ENCODE measurements at places on chromosomes 6 and 20.

DNA sequence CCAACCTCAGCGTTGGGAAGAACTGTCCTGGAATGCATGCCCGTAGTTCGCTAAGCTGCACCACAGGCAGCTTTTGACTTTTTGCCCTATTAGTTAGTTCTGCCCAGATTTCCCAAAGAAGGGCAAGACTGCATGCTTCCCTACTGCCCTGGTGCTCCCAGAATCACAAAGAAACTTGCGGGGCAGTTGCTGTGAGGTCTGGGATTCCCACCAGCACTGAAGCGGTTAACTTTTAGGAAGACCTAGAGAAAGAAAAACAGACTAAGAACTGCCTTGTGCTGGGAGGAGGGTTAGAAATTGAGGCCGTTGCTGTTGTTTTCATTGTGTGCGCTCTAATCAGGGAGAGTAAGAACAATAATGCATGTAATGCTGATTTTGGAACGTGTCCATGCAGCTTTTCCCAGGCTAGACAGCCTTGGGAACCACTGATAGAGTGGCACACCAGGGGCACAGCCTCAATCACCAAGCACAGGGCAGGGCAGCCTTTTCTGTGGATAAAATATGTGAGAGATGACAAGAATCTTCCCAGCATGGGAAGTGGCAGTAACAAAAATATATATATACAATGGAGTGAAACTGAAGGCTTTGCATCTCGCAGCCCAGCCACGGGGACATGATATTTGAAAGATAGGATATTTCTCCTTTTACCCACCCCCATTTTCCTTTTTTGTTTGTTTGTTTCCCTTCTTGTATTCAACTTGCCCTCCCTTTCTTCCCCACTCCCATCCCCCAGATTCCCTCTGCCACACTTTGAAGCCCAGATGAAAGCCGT lies 137.7 kb upstream of the HEY2 start:
- DNase-seq: peak; percentile 54

DNA sequence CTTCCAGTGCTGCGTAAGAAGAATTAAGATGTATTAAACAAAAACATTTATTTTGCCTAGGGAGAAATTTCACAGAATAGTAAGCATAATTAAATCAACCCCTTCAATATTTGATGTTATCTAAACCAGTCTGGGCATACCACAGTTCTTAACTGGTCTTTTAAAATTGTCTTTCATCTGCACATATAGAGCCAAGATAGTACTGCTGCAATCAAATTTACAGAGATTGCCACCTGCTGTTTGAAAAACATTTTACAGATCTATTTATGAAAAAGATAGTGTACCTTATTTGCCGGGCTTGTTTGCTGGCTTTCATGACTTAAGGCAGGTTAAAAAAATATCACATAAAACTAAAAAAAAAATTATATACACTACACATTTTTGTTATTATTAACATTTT lies 323.2 kb downstream of the ADGRB3 start:
- no peak for DNase-seq

DNA sequence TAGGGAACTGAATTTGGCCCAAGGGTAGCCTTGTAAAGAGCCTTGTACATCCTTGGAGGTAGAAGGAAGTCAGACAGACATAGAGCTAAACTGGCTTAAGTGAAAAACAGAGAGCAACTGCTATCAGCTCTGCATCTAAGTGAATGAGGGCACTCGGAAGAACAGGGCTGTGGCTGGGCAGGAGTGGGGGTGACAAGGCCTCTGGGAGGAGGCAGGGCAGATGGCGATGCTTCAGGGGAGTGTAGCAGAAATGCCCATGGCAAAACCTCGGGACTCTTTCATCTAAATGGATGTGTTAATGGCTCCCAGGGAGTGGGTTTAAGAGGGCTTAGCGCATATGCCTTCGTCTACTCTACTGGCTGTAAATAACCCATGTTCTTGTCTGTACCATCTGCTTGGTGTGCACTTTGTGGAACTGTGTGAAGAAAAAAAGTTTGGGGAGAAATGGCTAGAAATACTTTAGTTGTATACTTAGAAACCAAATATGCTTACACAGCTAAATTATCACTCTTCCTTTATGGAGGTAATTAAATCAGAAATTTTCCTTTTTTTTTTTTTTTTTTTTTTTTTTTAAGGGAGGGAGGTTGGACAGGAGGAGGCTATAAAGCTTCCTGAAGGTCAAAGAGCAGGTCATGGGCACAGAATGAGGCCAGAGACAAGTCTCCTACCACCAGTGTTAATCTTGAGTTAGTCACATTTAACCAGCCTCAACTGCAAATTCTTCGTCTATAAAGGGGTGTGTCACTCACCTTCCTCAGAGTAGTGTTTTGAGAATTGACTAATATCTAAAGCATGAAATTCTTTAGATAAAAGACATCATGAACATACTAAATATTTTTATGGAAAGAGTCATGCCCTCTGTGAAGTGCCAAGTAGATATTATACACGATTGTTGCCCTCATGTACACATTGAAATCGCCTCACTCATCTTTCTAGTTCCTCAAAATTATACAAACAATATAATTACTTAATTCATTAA lies 60.9 kb downstream of the FYN start:
- DNase-seq: no peak

DNA sequence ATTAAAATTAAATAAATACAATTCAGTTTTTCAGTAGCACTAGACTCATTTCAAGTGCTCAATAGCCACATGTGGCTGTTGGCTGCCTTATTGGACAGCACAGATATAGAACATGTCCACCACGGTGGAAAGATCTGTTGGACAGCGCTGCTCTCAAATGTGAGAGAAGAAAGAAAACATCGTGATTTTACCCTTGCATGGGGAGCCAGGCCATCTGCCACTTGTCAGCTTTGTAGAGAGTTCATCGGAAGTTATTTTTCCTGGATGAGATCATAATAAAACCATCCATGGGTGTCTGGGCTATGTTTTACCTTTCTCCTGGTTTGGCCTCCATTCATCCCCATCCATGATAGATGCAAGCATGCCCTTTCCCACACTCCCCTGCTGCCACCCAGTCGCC lies 5.8 kb upstream of the KIF3B start:
- DNase-seq: no peak

GRCh38 chr6:109623288-109623687 lies 67.7 kb downstream of the AK9 start:
- no peak for DNase-seq

GRCh38 chr6:31898383-31899011 lies 999 bp upstream of the EHMT2 start:
- peak; percentile 42 for DNase-seq

GRCh38 chr6:143742070-143742954 lies 64.5 kb downstream of the PHACTR2 start:
- DNase-seq: no peak

- no peak for DNase-seq
Observed at GRCh38 chr6:11909696-11910132, 102.4 kb upstream of the HIVEP1 start.

DNA sequence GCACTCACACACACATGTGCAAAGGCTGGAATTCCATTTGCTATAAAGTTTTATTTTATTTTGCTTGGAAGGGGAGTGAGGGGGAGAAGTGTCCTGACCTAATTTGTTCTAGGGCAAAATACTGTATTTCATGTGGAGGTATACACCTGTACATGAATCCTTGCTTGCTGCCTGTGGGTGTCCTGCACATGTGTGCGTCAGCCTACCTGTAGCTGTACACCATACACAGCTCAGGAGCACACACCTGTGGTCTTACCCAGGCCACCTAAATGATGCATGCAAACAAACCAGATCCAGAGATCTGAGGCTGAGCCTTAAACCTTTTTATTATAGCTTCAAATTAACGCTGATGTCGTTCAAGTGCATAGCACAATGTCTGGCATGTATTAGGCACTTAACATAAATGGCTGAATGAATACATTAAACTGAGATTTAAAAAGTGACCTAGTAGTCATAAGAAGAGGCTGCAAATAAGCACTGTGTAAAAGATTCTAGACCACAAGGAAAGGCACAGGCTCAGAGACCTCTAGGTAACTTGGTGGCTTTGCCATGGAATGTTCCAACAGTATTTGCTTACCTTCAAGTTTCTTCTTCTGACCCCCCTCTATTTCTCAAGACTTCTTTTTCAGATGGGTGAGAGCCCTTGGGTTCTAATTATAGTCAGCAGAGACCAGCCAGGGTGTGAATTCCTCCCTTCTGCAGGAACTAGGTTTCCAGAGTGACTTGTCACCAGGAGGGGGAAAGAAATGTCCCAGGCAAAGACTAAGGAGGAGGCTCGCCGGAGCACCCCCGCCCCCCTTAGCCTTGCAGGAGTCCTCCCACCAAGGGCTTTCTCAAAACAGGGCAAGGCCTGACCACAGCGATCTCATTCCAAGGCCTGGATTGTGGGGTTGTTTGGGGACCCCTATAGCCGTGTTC lies 13.4 kb downstream of the FOXC1 start:
- DNase-seq: no peak

GRCh38 chr6:124964764-124965105 lies 2.5 kb downstream of the RNF217 start:
- no peak for DNase-seq

DNA sequence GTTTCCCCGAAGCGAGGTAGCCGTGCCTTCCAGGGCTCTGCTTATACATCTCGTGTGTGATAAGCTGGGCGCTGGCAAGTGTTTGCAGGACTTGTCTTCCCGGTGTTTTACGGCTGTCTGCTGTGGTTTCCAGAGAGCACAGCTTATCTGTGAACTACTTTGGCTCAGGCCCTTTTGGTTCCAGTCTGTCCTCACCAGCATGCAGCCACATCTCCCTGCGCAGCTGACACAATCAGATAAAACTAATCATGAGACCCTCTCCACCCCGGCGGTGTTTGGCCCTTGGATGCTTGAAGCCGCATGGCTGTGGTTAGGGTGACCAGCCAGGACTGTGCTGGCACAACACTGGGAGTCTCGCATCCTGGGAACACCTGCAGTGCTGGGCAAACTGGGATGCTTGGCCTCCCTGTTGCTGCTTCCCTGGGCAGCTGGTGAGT lies 241.8 kb upstream of the FOXQ1 start:
- no peak for DNase-seq

DNA sequence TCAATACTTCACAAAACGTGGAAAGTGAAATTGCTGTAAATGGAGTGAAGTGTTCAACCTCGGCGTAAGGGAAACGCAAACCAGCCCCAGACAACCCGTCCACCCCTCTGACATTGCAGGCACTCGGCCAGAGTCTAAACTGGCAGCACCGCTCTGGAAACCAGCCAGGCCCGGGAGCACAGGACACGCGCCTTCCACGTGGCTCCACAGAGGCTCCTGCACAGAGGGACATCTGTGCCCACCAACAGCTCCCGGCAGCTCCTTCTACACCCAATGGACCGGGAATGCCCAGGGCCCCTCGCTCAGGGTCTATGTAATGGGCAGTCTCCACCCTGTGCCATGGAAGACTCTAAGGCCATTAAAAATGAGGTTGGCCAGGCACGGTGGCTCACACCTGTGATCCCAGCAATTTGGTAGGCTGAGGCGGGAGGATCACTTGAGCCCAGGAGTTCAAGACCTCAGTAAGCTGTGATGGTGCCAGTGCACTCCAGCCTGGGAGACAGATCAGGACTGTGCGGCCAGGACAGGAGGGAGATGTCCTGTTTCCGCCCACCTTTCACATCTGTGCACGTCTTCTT lies 3.4 kb upstream of the HELZ2 start:
- DNase-seq: no peak

GRCh38 chr6:166786704-166787293 lies 159.7 kb upstream of the RPS6KA2 start:
- DNase-seq: peak; percentile 52

- no peak for DNase-seq
Observed at GRCh38 chr6:64064919-64065318, 429.3 kb downstream of the PHF3 start.

DNA sequence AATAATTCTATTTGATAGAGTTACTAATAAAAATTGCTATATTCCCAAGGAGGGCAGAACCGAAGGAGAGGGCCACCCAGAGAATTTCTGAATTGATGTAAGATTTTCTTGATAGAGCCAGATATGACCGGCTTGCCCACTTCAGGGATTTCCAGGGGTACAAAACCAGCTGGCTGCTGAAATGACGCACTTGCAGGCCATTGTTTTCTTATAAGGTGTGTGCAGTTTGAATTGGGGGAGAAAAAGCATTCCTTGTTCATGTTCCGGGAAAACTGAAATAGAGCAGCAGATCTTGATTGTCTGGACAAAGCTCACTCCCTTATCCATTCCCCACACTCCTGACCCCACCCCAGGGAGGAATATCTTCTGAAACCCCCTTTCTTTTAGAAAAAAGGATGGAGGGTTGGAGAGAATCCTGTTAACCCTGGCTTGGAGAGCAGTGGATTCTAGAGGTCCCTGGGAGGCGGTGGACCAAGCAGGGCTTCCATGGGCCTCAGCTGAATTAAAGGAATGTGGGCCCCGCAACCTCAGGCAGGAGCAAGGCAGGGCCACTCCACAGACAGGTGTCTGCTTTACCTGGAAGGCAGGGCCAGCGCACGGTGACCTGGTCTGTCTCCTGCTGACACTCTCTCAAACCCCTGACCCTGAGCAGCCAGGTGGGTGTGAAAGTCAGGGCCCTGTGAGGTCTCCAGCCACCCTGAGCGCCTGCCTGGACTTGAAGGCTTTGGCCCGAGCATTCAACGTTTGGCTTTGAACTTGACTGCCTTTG lies 96.4 kb downstream of the TMEM170B start:
- no peak for DNase-seq

DNA sequence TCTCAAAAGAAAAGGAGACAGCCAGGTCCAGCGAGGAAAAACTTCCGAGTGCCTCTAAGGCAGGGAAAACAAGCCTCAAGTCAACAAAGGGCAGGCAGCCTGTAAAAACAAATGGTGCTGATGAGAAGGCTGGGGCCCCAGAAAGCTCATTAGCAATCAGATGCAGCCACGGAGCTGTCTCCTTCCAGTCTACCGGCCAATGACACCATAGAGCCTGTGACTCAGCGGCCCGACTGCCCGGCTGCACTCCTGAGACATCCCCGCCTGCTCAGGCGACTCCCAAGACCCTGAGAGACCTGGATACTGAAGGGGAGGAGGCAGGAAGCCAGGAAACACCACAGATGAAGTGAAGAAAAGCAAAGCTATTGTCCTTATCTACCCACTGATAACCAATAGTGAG lies 120.1 kb upstream of the HDDC2 start:
- no peak for DNase-seq

DNA sequence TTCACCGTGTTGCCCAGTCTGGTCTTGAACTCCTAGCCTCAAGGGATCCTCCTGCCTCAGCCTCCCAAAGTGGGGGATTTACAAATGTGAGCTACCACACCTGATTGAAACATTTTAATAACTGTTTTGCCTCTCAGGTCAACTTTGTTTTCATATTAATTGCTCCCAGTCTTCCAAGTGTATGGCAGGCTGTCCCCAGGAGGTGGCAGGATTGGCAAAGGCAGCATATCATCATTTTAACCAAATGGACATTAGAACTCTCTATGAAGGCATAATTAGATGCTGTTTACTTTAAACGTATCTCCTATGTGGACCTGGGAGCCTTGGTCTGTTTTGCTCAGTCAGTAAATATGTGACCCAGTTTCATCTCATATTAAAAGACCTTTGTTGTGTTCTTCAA lies 59.2 kb upstream of the CSE1L start:
- no peak for DNase-seq

DNA sequence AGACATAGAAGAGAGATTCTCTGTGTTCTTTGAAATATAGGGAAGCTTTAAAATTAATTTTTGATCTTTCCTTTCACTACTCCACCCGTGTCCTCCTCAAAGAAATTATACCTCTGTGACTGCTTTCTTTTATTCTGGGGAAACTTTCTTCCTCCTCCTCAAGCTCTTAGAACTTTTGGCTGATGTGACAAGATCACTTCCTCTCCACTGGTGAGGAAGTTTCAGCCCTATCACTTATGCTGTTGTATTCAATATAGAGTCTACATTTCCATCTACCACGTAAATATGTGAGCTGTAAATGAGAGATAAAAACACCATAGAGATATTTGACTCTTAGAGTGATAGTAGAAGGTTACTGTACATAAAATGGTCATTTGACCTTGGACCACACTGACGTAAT lies 141.9 kb upstream of the SASH1 start:
- no peak for DNase-seq

- DNase-seq: peak; percentile 17
Observed at GRCh38 chr6:23282252-23283021, 713.1 kb downstream of the HDGFL1 start.

Measured in NCI-H2081 (cell line).